ENCODE measurements at places on chromosomes 6 and 20.

- no peak for DNase-seq
Measured at GRCh38 chr6:133441491-133441890, 200.3 kb downstream of the EYA4 start.

DNA sequence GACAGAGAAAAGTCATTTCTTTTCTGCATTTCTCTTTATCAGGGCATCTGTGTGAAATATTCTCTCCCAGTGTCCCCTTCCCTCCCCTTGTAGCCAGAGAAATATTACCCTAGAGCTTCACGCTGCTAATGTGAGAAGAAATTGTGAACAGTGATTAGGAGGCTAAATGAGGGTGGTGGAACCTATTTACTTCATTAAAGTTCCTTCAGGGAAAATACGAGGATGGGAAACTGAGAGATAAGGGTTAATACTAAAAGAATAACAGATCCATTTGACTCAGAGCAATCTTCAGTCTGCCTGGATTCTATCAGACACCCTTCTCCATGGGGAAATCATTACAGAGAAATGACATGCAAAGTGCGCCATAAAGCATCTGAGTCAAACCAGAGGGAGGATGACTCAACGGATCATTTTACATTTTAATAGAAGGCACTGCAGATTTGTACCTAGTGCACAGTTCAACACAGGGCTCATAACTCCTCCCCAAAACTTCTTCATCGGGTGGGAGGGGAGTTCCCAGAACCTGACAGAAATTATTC, 131.3 kb downstream of the GJA10 start:
- no peak for DNase-seq

DNA sequence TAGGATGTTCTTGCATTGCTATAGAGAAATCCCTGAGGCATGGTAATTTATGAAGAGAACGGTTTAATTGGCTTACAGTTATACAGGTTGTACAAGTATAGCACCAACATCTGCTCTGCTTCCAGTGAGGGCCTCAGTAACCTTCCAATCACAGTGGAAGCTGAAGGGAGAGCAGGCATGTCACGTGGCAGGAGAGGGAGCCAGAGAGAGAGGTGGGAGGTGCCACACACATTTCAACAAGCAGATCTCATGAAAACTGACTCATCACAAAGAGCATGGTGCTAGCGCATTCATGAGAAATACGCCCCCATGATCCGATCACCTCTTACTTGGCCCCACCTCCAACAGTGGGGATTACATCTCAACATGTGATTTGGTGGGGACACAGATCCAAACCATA, 871.2 kb downstream of the TFAP2A start:
- no peak for DNase-seq

DNA sequence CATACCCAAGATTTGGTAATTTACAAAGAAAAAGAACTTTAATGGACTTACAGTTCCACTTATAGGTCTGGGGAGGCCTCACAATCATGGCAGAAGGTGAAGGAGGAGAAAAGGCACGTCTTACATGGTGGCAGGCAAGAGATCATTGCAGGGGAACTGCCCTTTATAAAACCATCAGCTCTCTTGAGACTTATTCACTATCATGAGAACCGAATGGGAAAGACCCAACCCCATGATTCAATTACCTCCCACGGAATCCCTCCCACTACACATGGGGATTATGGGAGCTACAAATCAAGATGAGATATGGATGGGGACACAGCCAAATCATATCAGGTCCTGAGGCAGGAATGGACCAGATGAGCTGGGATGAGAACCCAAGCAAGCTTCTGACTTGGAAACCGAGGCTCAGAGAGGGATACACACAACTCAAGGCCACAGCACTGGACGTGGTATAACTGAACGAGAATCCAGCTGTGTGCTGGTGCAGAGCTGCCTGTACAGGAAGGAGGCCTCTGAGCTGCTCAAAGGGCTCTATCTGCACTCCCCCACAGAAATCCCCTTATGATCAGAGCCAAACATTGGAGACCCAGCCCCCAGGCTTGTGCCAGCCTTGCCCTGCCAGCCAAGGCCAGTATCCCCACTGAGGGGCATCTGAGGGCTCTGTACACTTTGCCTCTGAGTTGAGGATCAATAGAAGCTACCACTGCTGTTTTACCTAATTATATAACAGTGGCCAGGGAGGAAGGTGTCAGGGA, 137.8 kb downstream of the CEBPB start:
- no peak for DNase-seq

GRCh38 chr6:163720460-163721235, 306.1 kb downstream of the QKI start:
- no peak for DNase-seq

GRCh38 chr6:83199863-83200225, 6.7 kb downstream of the RWDD2A start:
- no peak for DNase-seq

- DNase-seq, result no peak
Measured at GRCh38 chr6:137832110-137832509, 34.9 kb upstream of the TNFAIP3 start.

DNA sequence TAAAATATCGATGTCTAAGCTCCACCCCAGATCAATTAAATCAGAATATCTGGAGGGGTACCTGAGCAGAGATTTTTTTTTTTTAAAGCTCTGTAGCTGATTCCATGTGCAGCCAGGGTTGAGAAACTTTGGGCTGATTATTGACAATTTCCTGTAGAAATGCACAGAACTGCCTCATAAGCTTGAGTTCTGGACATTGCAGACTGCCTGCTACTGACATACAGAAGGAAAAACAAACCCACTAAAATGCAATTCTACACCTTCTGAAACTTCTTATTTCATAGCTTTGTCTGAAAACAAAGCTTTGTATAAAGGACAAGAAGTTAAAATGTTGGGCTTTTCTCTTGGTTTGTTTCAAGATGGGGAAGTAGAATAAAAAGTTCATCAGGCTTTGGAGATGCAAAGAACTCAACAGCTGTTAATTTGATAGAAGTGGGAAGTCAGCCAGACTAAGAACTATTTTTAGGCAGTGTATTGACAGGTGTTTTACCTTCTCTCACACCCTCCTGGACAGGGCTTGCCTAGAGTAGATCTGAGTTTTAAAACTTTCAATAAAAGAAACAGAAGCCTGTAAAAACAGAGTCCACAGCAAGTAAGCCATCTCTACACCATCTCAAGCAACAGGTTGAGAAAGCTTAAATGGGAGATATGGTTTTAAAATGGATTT, 147.7 kb downstream of the KCNQ5 start:
- DNase-seq, result no peak

DNA sequence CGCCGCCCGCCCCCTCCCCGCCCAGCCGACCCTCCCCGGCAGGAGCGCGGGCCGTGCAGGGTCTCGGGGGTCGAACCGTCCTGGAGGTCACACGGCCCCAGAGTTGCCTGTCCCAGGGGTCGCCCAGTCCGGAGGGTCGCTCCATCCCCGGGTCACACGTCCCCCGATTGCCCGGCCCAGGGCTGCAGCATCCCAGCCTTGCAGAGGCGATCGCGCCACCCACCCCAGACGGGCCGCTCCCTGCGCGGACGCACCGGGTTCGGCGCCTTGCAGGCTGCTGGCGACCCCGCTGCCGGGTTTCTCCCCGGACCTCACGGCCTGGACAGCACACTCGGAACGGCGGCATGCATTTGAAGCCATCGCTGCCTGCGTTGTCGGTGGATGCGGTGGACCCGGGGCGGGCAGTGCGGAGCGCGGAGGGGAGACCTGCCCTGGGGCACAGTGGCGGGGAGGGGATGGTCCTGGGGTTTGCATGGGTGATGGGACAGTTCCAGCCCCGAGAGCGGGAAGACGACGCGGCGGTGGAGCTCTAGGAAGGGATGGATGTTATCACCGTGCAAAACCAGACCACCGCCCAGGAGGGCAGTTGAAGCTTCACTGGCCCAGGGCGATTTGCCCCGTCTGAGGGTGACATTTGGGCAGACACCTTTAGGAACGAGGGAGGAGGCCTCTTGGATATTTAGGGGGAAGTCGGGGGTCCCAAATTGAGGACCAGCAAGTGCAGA, 22.7 kb upstream of the FRMD1 start:
- DNase-seq, result no peak

DNA sequence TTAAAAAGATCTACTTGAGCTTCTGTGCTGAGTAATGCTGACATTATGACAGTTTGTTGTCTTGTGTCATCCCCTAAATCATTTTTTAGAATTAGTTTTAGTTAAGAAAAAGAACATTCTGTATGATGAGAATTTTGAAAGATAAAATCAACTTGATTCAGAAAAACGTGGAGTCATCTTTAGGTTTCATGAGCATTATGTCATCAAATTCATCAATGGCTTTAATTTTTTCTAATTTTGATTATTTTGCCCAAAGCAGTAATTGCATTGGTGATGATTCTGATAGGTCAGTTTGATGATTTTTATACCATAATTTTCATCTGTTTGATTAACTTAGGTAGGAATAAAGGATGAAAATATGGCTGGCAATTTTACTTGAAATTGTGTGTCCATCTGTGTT, 26.6 kb upstream of the ADGRF4 start:
- DNase-seq, result no peak

GRCh38 chr20:24987244-24987643, 5.3 kb downstream of the APMAP start:
- DNase-seq, result no peak

GRCh38 chr20:62183426-62184142, 756 bp downstream of the MTG2 start:
- no peak for DNase-seq

- DNase-seq, result no peak
Measured at GRCh38 chr6:19844689-19845088, 7.5 kb downstream of the ID4 start.

DNA sequence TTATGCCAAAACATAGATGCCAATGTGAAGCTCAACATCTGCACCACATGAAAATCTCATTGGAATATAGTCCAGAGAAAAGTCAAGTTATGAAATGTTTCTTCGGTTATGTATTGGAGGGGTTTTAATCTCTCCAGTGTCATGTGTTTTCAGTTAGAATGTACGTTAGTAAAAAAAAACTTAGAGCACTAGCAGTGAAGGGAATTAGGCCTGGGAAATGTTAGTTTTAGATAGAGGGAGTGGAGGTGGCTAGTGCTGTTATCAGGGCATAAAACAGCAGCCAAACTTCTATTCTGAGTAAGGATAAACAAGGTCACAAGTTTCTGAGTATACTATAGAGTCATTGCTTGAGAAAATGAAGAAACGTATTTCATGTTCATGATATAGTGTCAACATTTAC, 42.9 kb downstream of the HDGFL1 start:
- DNase-seq, result no peak

Measured in NCI-H1694 treated with DMSO at 0.1 percent for 48 hours (cell line).